ENCODE measurements at places on chromosomes 7 and 10. TPM values are rescaled to one million over a fixed set of nuclear protein-coding genes. Genes with fewer than 3 reads are reported as not detected.

The SORCS1 gene
- total RNA-seq = 3.3 TPM

GRCh38 chr10:102802920-102803534 lies 34.2 kb downstream of the CYP17A1 start:
- H3K4me1 ChIP-seq = peaks cover 16% of the 10 kb centered on the region
- no peaks in the 10 kb centered on the region for H3K27me3 ChIP-seq
- no peaks in the 10 kb centered on the region for H3K36me3 ChIP-seq

- no peak overlapping the region for H3K27ac ChIP-seq
- no peak for DNase-seq
- no peak overlapping the region for H3K4me3 ChIP-seq
These were observed 22.4 kb upstream of the ZNF716 start for GRCh38 chr7:57427594-57427993.

DNA sequence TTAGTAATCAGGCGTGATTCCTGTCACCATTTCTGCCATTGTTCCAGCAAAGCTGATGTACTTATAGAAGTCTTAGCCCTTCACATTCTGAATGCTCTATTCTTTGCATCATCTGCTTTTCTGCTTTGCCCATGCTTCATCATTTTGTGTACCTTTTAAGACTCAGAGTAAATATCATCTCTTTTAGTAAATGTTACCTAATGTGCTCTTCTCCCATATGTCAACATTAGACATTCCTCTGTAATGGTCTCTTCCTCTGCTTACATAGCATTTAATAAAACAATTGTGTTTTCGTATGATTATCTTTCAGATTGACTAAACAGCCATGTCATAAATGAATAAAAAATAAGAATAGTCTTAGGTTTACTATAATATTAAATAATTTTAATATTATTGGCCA lies 719.6 kb upstream of the GRM3 start:
- no peak overlapping the region for H3K4me3 ChIP-seq
- no peaks in the 10 kb centered on the region for H3K27me3 ChIP-seq
- H3K4me1 ChIP-seq = no peaks in the 10 kb centered on the region
- no peak overlapping the region for H3K27ac ChIP-seq
- no peak for DNase-seq
- no peaks in the 10 kb centered on the region for H3K36me3 ChIP-seq

The CFAP70 gene
- 7.8 TPM for total RNA-seq

DNA sequence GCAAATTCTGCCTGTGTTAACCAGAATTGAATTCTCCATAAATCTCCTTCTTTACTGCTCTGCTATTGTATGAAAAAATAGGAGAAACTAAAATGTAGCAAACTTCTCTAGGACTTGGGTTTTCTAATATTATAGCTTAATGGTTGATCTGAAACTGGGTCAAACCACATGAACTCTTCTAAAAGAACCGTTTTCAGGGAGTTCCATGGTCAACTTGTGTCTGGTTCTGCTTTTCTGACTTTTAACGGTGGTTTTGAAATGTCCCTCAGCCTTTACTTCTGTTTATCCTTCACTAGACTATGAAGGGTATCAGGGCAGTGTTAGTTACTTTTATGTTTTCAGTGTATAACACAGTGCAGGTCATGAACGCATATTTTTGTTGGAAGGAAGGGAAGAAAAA lies 242.2 kb downstream of the TSPAN12 start:
- H3K4me1 ChIP-seq = no peaks in the 10 kb centered on the region
- H3K27me3 ChIP-seq = no peaks in the 10 kb centered on the region
- no peaks in the 10 kb centered on the region for H3K36me3 ChIP-seq
- H3K4me3 ChIP-seq = no peak overlapping the region
- DNase-seq = no peak

- H3K4me3 ChIP-seq = no peak overlapping the region
- no peak for DNase-seq
- no peaks in the 10 kb centered on the region for H3K4me1 ChIP-seq
- no peaks in the 10 kb centered on the region for H3K36me3 ChIP-seq
These were observed 28.8 kb downstream of the ENO4 start for GRCh38 chr10:116878123-116878522.

DNA sequence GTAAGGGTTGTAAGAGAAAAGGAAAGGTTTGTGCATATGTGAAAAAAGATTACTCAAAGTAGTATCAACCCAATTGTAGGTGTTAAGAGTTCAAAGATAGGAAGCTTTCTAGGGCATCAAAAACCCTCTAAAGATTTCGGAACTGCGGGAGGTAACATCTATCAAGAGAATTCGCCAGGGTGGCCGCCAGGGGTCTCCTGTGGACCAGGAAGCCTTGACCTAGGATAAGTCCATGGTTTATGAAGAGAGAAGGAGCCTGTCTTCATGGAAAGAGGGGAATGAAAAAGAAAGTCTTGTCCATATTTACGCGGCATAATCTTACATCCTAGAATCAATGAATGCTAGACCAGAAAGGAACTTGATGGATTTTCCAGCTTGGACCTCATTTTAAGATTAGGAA lies 140.7 kb upstream of the CALCR start:
- peaks cover 2% of the 10 kb centered on the region for H3K27me3 ChIP-seq
- no peaks in the 10 kb centered on the region for H3K4me1 ChIP-seq
- no peaks in the 10 kb centered on the region for H3K36me3 ChIP-seq
- no peak for DNase-seq
- H3K4me3 ChIP-seq = no peak overlapping the region
- no peak overlapping the region for H3K27ac ChIP-seq

The CNPY1 gene
- not detected for total RNA-seq

DNA sequence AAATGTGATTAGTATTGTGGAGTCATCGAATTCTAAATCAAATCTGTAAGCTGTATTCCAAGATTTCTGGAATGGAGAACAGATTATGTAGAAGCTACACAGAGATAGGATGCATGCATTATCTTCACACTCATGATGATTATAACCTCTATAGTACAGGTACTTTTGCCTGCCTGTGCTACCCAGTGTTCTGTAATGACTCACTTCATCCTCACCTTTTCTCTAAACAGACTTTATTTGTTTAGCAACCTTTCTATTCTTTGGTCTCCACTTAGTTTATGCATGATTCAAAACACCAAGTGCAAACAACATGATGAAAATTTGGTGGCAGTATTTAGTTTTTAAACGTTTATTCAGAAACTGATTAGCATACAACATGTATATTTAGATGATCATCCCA lies 68.4 kb upstream of the PRPS1L1 start:
- H3K4me3 ChIP-seq = no peak overlapping the region
- no peak overlapping the region for H3K27ac ChIP-seq
- H3K36me3 ChIP-seq = no peaks in the 10 kb centered on the region
- no peaks in the 10 kb centered on the region for H3K27me3 ChIP-seq

The SH2D4B gene
- total RNA-seq = not detected

The PRKCQ gene
- total RNA-seq = 1.8 TPM

- no peak for DNase-seq
- no peaks in the 10 kb centered on the region for H3K4me1 ChIP-seq
- H3K36me3 ChIP-seq = no peaks in the 10 kb centered on the region
These were observed 14.3 kb downstream of the SEMA3D start for GRCh38 chr7:85172530-85172941.

Data from breast epithelium (tissue), 4 donors.